ENCODE measurements at places on chromosomes 11 and 22.

- H3K4me3 ChIP-seq = no peak overlapping the region
- H3K4me1 ChIP-seq = no peaks in the 10 kb centered on the region
- H3K27ac ChIP-seq = no peak overlapping the region
- DNase-seq = no peak
These were observed 29.2 kb downstream of the DDIAS start for GRCh38 chr11:82930734-82931133.

DNA sequence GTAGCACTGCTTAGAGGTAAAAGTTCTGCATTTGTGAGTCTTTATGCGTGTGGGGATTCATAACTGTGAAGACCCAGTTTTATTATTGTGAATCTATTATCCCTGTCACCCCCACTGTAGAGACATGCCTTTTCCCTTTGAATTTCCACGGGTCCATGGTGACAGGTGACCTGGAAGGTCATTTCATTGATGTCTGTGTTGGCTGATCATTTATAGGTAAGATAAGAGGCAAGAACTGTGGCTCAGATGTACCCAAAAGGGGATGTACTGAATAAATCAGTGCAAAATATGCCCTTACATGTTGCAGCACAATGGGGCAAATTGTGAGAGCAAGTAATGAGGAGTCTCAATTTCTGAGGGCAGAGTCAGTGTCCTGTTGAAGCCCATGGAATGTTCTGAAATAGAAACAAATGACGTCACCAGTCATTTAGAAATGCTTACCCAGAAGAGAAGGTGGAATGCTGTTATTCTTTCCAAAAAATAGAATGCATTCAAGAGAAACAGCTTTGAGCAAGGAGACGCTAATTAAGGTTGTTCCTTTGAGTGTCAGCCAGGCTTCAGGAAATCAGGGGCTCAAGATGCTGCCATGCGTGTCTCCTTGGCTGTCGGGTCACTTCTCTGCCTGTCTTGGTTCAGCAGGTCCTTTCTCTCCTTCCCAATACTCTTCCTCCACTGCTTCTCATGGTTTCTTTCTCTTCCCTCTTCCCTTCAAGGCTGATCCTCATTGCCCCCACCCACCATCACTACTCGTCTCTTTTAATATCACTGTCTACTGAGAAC is 118.7 kb upstream of the E2F8 start:
- H3K4me3 ChIP-seq = no peak overlapping the region
- H3K27ac ChIP-seq = no peak overlapping the region
- H3K27me3 ChIP-seq = no peaks in the 10 kb centered on the region
- peaks cover 7% of the 10 kb centered on the region for H3K4me1 ChIP-seq
- DNase-seq = no peak

GRCh38 chr11:91984033-91984584 is 240.5 kb upstream of the FAT3 start:
- no peaks in the 10 kb centered on the region for H3K36me3 ChIP-seq
- DNase-seq = no peak
- H3K27ac ChIP-seq = no peak overlapping the region
- H3K27me3 ChIP-seq = no peaks in the 10 kb centered on the region

DNA sequence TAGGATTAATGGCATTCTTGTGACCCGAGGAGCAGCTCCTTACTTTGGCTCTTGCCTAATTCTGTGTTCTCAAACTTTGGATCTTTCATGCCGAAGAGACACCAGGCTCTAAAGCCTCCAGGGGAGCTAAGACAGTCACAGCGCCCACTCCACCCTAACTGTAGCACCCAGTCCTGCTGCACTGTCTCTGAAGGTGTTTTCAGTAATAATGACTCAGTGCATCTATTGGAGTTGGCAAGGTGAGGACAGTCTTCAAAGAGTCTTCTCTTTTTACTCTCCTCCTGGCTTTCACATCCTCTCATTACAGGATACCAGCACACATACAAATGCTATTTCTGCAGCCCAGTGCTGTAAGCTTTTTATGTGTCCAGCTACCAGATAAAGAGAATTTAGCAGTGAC is 69.4 kb downstream of the PPFIBP2 start:
- no peak for DNase-seq
- H3K4me3 ChIP-seq = no peak overlapping the region

GRCh38 chr11:43802509-43802908 is 78.1 kb upstream of the ALKBH3 start:
- DNase-seq = no peak
- H3K4me3 ChIP-seq = no peak overlapping the region
- H3K27ac ChIP-seq = no peak overlapping the region
- H3K36me3 ChIP-seq = peaks cover 19% of the 10 kb centered on the region

GRCh38 chr11:26199331-26200095 is 132.4 kb upstream of the ANO3 start:
- no peaks in the 10 kb centered on the region for H3K4me1 ChIP-seq
- no peak overlapping the region for H3K27ac ChIP-seq
- no peak overlapping the region for H3K4me3 ChIP-seq
- no peaks in the 10 kb centered on the region for H3K36me3 ChIP-seq

- no peak overlapping the region for H3K27ac ChIP-seq
- H3K4me1 ChIP-seq = peaks cover 22% of the 10 kb centered on the region
- peaks cover 31% of the 10 kb centered on the region for H3K27me3 ChIP-seq
- no peak overlapping the region for H3K4me3 ChIP-seq
- no peaks in the 10 kb centered on the region for H3K36me3 ChIP-seq
These were observed 4.1 kb upstream of the UBE2L6 start for GRCh38 chr11:57571606-57572005.

DNA sequence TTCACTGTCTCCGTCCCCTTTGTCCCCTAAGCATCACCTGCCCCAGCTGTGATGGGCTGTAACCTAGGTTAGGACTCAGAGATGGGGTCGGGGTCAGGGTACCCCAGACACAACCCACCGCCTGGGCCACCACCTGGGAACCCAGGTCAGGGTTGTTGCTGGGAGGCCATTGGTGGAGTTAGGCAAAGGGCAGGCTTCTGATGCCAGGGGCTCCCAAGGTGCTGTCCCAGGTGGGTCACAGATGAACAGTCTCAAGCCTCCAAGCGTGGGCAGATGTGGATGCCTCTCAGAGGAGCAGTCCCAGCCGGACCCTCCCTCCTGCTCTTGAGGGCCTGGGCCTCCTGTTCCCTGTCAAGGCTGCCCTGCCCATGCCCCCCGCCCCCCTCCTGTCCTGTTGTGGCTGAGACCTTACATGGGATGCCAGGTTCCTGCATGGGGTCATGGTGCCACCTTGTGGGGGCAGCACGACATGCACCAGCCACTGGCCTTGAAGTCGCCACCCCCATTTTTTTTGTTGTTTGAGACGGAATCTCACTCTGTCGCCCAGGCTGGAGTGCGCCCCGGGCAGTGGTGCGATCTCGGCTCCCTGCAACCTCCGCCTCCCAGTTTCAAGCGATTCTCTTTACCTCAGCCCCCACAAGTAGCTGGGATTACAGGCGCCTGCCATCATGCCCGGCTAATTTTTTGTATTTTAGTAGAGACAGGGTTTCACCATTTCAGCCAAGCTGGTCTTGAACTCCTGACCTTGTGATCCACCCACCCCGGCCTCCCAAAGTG is 12.1 kb downstream of the GATD1 start:
- peak; percentile 51 for DNase-seq
- no peaks in the 10 kb centered on the region for H3K4me1 ChIP-seq
- H3K36me3 ChIP-seq = peaks cover 73% of the 10 kb centered on the region

DNA sequence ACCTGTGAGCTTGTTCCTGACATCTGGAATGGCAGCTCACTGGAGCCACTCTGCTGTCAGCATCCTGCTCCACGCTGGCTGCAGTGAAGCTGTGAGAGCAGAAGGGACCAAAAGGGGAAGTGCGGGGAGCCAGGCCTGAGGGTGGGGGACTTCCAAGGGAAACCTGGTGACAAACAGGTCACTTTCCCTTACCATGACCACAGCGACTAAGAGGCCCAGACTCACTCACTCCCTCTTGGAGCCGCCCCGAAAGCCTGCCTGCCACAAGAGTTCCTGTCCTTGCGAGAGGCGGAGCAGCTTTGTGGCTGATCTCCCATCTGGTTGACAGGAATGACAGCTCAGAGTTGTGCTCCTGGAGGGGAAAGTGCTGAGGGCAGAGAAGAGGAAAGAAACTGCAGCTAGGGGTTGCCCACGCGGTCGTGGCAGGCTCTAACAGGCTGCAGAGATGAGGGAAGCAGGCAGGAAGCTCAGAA is 183.8 kb upstream of the NTM start:
- H3K4me1 ChIP-seq = peaks cover 14% of the 10 kb centered on the region
- H3K27me3 ChIP-seq = no peaks in the 10 kb centered on the region
- no peaks in the 10 kb centered on the region for H3K36me3 ChIP-seq
- H3K27ac ChIP-seq = no peak overlapping the region
- no peak for DNase-seq

DNA sequence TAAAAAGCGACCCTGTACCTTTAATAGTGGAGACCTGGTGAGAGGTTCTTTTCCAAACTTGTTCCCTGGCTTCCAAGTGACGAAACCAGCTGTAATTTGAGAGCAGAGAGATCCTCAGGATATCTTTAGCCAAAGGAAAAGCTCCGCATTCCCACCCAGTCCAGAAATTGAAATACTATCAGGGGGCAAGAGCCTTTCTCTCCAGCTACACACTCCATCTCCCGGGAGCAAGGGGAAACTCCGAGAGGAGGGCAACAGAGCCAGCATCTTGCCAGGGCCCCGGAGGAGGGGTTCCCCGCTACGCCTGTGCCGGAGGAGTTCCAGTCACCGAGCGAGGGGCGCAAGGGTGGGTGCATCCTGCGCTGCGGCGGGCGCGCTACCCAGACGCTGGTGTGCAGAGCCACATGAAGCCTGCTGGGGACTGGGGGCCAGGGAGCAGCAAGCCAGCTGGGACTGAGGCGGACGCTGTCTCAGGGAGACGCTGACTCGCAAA is at the start of gene FIBIN:
TSS of gene FIBIN (plus strand) at position 148 of the 493 bp plus-strand sequence. CDS start 415 bp downstream, outside the sequence.
- no peaks in the 10 kb centered on the region for H3K4me1 ChIP-seq
- peak; percentile 22 for DNase-seq
- H3K27ac ChIP-seq = peak within 1 kb of the TSS; percentile 86
- no peaks in the 10 kb centered on the region for H3K36me3 ChIP-seq
- H3K4me3 ChIP-seq = peak within 1 kb of the TSS; percentile 67

DNA sequence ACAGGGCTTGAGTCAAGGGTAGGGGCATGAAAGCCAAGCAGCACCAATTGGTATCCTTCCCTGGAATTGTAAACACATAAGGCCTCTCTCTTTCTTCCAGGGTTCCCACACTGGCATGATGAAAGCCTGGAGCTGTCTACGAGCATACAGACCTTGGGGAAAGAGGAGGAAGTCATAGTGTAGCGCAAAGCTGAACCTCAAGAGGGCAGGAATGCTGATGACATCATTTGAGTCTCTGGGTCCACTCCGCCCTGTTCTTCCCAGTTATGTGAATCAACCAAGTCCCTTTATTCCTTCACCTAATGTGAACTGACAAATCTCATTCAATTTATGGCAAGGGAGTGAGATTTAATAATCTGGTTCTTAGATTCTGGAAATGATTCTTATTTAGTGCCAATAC is 266.4 kb upstream of the NCAM1 start:
- H3K36me3 ChIP-seq = no peaks in the 10 kb centered on the region
- H3K27ac ChIP-seq = no peak overlapping the region
- no peak overlapping the region for H3K4me3 ChIP-seq
- H3K4me1 ChIP-seq = no peaks in the 10 kb centered on the region

GRCh38 chr22:49352361-49353169 is 475.1 kb downstream of the BRD1 start:
- no peak overlapping the region for H3K27ac ChIP-seq
- no peak for DNase-seq
- no peak overlapping the region for H3K4me3 ChIP-seq
- peaks cover 90% of the 10 kb centered on the region for H3K27me3 ChIP-seq
- H3K4me1 ChIP-seq = no peaks in the 10 kb centered on the region
- H3K36me3 ChIP-seq = no peaks in the 10 kb centered on the region

DNA sequence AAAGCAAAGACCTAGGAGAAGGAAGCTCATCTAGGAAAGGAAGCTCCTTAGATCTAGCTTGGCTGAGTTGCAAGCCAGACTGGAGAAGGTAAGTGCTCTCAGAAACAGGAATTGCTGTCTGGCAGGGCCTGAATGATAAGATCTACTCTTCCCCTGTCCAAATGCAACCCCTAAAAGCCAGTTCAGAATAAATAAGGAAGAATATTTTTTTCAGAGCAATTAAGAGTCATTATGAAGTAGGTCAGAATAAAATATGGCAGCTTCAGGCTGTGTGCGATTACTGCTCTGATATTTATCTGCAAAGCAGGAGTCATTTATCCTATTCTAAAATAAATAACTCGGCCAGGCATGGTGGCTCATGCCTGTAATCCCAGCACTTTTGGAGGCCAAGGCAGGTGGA is 82.1 kb downstream of the PIWIL4 start:
- H3K27me3 ChIP-seq = no peaks in the 10 kb centered on the region
- H3K36me3 ChIP-seq = no peaks in the 10 kb centered on the region
- peaks cover 19% of the 10 kb centered on the region for H3K4me1 ChIP-seq
- H3K4me3 ChIP-seq = no peak overlapping the region

GRCh38 chr11:96213500-96213899 is 129.5 kb downstream of the MAML2 start:
- H3K27ac ChIP-seq = peak overlapping the region; percentile 81
- H3K4me1 ChIP-seq = peaks cover 69% of the 10 kb centered on the region
- H3K4me3 ChIP-seq = no peak overlapping the region
- DNase-seq = no peak

GRCh38 chr22:35842954-35843353 is 125.3 kb downstream of the APOL5 start:
- H3K4me1 ChIP-seq = peaks cover 90% of the 10 kb centered on the region
- no peaks in the 10 kb centered on the region for H3K27me3 ChIP-seq
- no peak for DNase-seq
- peak overlapping the region; percentile 88 for H3K27ac ChIP-seq

- DNase-seq = no peak
- H3K27ac ChIP-seq = no peak overlapping the region
- H3K27me3 ChIP-seq = no peaks in the 10 kb centered on the region
- peaks cover 30% of the 10 kb centered on the region for H3K4me1 ChIP-seq
These were observed 66.5 kb downstream of the DBX1 start for GRCh38 chr11:20093775-20094174.

- no peak overlapping the region for H3K27ac ChIP-seq
- H3K27me3 ChIP-seq = peaks cover 25% of the 10 kb centered on the region
- no peak for DNase-seq
- H3K36me3 ChIP-seq = no peaks in the 10 kb centered on the region
- H3K4me3 ChIP-seq = no peak overlapping the region
These were observed 42.3 kb downstream of the PLAAT5 start for GRCh38 chr11:63448646-63449045.

- H3K36me3 ChIP-seq = no peaks in the 10 kb centered on the region
- peaks cover 90% of the 10 kb centered on the region for H3K27me3 ChIP-seq
- DNase-seq = no peak
- no peak overlapping the region for H3K27ac ChIP-seq
- no peaks in the 10 kb centered on the region for H3K4me1 ChIP-seq
These were observed 740.5 kb downstream of the BRD1 start for GRCh38 chr22:49087198-49087597.

GRCh38 chr11:57476047-57476756 is 15.9 kb downstream of the RTN4RL2 start:
- H3K27me3 ChIP-seq = peaks cover 45% of the 10 kb centered on the region
- H3K36me3 ChIP-seq = no peaks in the 10 kb centered on the region
- peaks cover 32% of the 10 kb centered on the region for H3K4me1 ChIP-seq
- DNase-seq = peak; percentile 57
- peak overlapping the region; percentile 40 for H3K27ac ChIP-seq
- peak overlapping the region; percentile 73 for H3K4me3 ChIP-seq

- H3K4me1 ChIP-seq = no peaks in the 10 kb centered on the region
- H3K27ac ChIP-seq = no peak overlapping the region
- DNase-seq = no peak
- H3K4me3 ChIP-seq = no peak overlapping the region
These were observed 392.7 kb downstream of the GUCY1A2 start for GRCh38 chr11:106625566-106625965.

- no peak for DNase-seq
- H3K4me1 ChIP-seq = no peaks in the 10 kb centered on the region
- no peaks in the 10 kb centered on the region for H3K27me3 ChIP-seq
- no peak overlapping the region for H3K27ac ChIP-seq
- H3K4me3 ChIP-seq = no peak overlapping the region
These were observed 55.3 kb downstream of the ZNF143 start for GRCh38 chr11:9516113-9516512.

All from left ventricle myocardium inferior (tissue), 1 donor.